Adrenal gland (tissue), 19 donors: ENCODE measurements at places on chromosomes 12 and 14.

DNA sequence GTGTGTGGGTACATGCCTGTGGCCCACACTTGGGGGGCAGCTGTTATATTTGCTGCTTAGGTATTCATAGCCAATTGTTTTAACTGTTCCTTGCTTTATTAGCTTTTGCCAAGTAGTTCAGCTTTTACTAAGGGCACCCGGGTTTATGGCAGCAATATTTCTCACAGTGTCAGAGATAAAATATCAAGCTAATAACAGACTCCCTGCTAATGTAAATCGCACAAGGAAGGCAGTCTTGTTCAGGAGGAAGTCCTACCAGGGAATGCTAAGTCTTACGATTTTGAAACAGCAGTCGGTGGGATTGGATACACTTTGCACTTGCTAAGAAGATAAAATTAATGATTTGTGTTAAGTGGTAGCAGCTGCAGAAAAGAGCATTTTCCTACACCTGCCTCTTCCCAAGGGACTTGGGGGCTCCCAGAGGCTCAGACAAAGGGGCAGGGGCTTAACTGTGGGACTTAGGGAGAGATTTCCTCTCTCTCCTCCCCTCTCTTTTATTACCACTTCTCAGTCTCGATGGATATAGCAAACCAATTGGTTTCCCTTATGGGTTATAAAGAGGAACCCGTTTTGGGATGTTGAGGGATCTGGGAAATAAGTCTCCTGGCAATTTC is 175.1 kb downstream of the NRXN3 start:
- no peak for DNase-seq

GRCh38 chr12:75270157-75270556 is 60.0 kb downstream of the CAPS2 start:
- DNase-seq = no peak

DNA sequence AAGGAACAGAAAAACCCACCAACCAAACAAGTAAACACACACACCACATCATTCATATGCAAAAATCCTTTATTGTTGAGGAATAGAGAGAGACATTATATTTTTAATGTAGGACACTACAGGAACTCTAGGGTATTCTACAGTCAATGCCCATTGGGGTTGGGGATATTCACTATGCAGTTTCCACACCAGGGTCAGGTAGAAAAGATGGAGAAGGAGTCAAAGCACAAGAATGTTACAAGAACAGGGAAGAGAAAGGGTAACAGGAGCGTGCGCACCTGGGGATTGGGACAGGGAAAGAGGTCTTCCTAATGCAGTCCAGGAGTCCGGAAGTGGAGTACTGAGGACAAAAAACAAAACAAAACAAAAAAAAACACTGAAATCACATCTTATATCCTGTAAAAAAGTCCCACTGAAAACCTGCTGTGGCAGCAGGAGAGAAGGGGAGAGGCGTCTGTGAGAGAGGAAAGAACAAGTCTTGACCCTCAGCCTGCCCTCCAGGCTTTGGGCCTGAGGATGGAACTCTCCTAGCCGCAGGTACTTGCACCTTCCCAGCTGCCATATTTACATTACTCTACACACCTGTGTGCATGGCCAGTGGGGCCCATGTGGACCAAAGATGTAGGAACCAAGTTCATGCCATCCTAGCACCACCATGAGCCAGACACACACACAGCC is 3.7 kb upstream of the ZBTB39 start:
- DNase-seq = no peak

DNA sequence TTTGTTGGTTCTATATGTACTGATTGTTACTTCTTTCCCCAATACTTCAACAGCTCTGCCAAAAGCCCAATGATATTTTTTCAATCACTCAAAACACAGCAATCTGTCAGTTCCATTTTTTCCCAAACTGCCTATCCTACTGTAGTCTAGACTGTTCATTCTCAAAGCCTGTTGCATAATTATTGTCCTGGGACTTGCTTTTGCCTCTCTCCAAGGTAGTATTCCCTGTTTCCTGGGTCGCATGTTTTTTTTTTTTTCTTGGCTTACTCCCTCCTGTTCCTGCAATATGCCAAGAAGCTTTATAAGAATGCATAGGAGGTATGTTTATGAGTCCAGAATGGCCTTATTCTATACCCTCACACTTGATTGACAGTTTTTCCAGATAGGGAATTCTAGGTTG is 19.9 kb upstream of the CCNT1 start:
- DNase-seq = no peak

- no peak for DNase-seq
Observed at GRCh38 chr14:22159957-22160356, 429.1 kb downstream of the DAD1 start.

DNA sequence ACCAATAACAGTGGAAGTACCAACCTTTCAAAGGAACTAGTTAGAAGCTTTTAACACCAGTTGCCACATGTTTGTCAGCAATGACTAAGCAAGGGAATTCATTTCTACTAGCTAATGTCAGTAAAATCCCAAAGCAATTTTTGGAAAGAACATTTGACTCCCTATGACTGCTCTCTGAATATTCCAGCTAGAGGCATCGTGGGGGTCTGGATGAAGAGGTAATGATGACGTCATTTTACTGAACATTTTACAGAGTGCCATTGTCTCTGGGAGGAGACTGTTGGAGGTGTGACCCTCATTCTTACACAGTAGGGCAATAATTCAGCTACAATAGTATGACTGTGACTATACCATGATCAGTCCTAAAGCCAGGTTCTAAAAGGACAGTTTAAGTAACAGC is 204.8 kb downstream of the ITPR2 start:
- DNase-seq = no peak

DNA sequence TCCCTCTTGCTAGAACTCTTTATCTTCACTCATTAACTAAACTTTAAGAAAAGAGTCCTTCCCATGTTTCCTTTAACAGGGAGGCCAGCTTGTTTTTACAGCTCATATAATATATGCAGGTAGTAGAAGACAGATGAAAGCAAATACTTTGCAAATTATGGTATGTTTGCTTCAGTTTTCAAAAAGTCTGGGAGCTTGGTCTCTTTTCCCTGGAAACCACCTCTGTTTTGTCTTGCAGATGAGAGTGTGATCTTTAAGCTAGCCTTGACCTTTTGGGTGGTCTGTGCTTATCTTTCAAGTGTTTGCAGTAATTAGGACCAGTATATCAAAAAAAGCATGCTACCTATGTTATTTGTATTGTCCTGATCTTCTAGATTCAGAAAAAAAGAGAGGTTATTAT is 62.7 kb downstream of the ERC1 start:
- no peak for DNase-seq

DNA sequence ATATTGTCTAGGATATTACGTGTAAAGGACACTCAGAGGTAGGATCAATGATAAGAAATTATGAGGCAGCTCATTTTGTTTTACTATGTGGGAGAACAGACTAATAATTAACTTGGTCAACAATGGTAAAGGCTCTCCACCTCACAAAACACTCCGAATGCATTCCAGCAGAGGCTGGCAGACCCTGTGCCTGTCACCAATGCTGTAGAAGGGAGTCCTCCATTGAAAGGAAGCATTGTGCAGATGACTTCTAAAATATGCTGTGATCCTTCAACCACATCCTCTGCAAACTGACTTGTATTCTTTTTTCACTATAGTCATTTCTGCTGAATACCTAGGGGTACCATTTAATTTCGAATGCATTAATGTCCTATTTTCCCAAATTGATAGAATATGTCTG is 119.6 kb upstream of the EEA1 start:
- DNase-seq = no peak

DNA sequence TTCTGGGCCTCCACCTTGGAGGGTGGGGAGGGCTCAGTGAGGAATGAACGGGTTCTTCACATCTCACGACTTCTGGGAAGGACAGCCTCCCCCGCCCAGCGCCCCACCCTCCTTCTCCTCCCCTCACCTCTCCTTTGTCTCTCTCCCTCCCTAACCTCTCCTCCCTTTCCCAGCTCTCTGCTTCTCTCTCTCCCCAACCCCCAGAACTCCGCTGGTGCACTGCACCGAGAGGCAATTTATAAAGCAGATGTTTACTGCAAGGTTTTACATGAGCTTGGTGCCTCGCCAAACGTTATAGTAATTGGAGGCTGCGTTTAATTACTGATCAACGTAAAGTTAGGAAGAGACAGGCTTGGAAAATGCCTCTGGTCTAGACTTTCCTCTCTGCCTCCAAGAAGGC is 42.9 kb upstream of the FAM222A start:
- no peak for DNase-seq

GRCh38 chr12:109926016-109926415 is 25.9 kb downstream of the TCHP start:
- DNase-seq = no peak

DNA sequence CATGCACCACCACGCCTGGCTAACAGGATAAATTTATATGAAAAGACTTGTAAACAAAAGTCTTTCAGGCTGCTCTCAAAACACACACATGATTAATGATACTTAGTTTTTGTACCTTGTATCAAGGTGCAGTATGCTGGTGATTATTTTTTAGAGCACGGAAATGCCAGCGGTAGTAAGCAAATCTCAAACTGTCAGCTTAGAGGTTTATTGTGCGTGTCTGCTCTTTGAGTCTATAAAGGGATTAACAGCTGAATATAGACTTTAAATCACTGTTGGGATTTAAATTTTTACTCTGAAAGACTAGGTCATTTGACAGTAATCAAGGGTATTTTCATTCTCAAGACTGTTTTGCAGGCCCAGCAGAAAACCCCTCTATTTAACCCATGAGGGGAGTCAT is 50.5 kb downstream of the PLEKHA5 start:
- DNase-seq = no peak

- no peak for DNase-seq
Observed at GRCh38 chr12:1518591-1519516, 75.5 kb downstream of the FBXL14 start.

DNA sequence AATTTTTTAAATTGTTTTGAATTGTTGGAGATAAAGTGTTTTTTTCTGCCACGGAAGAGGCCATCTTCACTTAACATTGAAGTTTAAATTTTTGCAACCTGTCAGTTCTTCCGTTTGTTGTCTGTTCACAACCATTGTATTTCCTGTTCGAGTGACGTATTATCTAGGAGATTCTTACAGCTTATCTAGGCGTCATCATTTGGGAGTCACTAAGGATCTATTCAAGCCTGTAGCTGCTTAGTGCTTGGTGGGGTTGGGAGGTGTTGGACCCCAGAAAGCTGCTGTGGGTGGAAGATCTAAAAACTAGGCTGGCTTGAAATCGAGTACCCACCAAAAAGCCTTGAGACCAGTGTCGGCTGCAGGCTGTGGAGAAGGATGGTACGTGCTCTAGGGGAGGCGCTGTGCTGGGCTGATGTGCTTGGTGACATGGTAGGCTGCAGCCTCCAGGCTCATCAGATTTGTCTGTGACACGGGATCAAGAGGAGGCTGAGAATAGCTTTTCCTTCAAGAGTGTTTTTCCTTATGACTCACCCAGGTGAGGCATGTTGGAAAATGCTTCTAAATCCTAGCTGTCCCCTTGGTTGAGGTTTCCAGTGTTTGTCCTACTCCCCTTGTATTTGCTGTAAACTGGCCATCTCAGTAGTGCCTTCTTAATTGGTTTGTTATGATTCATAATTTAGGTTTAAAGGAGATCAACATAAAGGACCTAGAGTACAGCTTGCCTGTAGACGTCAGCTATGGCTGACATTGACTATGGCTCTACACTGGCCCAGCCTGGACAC is 57.8 kb downstream of the ATG14 start:
- DNase-seq = no peak

GRCh38 chr12:52798671-52799504 is 3.0 kb upstream of the KRT3 start:
- DNase-seq = no peak

DNA sequence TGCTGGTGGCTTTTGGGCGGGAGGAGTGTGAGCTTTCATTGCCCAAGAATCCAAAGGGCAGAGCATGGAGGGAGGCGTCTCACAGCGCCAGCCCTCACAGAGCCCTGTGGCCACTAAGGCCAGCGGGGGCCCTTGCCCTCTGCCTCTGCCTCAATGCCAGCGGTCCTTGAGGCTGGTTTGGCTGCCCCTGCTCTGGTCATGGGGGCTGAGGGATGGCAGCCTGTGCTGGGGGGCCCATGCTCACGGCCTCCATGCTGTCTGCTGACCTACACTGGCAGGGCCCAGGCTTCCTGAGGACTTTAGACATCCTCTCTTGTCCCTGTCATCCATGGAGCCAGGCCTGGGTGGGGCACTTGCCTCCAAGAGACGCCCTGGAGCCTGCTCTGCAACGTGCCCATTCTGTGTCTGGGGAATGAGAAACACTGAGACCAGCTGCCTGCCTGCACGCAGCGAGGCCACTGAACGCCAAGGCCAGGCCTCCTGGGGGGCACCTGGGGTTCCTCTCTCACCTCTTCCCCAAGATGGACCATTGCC is 143.4 kb downstream of the KIF26A start:
- DNase-seq = no peak

DNA sequence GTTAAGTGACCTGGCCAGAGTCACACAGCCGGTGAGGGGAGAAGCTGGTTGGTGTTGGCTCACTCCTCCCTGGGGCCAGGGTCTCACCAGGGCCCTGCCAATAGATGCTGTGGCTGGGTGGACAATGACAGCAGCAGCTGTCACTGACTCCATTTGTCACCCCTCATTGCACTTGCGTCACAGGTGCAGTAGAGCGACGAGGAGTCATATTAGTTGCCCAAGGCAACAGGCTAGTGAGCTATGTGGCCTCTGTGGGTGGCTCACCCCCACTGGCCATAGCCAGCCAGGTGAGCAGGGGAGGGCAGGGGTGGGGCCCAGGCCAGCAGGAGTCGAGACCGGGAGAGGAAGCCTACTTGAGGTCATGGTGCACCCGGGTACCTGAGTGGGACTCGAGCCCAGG is 9.7 kb downstream of the SLC25A47 start:
- DNase-seq = no peak

DNA sequence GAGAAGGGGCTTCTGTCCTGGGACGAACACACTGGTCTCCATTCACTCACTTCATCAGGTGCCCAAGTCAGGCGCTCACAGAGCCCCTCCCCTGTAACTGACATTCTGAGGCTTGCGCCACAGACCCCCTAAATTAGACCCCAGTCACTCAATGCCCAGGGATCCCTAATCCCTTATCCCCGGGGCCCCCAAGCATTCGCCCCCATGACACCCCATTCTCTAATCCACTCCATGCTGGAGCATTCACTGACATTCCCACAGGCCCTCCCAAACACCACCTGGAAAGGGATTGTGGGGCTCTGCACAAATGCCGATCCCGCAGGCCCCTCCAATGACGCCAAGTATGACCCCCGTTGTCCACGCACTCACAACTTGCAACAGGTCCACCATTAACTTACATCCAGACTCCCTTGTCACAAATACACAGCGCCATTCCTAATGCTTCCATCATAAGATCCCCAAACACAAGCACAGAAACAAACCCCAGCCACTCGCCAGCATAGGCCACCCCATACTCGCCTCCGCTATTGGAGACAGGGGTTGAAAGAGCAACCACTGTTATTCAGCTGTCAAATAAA is 1.5 kb downstream of the ZNF605 start:
- DNase-seq = no peak
